NCI-H460 (cell line): ENCODE measurements at places on chromosomes 13 and 19. TPM values are rescaled to one million over a fixed set of nuclear protein-coding genes. Genes with fewer than 3 reads are reported as not detected.
A peak's percentile ranks its signal among the peaks of the same experiment; 100 is the strongest.

DNA sequence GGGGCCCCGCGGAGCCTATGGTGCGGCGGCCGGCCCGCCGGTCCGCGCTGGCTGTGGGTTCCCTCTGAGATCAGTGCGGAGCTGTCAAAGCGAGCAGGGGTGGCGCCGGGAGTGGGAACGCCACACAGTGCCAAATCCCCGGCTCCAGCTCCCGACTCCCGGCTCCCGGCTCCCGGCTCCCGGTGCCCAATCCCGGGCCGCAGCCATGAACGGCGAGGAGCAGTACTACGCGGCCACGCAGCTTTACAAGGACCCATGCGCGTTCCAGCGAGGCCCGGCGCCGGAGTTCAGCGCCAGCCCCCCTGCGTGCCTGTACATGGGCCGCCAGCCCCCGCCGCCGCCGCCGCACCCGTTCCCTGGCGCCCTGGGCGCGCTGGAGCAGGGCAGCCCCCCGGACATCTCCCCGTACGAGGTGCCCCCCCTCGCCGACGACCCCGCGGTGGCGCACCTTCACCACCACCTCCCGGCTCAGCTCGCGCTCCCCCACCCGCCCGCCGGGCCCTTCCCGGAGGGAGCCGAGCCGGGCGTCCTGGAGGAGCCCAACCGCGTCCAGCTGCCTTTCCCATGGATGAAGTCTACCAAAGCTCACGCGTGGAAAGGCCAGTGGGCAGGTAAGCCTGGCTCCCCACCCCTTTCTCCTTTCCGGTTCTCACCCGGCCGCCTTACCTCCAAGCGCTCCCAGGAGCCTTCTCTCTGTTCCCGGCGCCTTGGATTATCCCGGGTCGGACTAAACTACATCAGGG, at the start of gene PDX1:
TSS of gene PDX1 (plus strand) at position 67 of the 743 bp plus-strand sequence. CDS start at position 206, 139 bp downstream.
- peak; percentile 1 for DNase-seq

DNA sequence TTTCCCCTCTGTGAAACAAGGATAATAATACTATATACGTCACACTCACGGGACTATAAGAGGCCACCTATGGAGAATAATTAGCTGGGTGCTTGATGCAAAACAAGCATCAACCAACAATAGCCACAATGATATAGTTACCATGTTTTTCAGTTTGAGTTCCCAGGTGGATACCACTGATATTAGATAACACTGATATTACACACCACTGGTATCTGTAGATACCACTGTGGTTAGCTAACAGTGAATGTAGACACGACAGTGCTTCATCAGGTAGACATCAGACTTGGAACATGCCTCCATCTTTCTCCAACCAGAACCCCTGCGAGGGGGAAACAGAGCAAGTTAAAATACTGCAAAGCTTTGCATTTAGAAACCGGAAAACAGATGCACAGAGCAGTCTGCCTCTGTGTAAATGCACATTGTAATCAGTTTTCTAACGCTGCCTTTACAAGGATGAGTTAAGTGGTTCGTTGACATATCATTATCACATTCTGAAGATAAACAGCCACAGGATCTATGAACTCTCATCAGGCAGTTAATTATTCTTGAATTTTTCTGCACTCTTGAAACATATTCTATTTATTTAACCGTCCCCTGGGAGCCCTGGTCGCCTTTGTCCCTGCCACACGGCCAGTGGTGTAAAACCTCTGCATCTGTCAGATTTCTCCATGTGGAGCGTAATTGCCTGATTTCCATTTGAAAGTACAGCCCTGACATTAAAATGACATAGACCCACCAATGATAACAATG, 80.7 kb downstream of the RNASEH2B start:
- DNase-seq: no peak

DNA sequence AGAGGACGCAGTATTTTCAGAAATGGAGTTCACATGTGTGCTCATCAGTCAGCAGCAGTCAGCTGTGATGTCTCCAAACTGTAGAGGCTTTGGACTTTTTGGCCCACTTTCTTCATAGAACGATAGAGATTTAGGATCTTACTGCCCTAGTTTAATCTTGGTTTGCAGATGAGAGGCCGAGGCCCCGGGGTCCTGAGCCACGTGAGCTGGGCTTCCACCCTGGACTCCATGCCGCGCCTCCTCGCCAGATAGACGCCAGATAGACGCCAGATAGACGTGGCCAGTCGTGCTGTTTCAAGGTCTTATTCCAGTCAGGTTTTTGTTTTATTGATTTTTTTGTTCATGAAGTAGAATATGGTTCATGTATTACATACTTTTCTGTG, 11.7 kb upstream of the MCF2L start:
- no peak for DNase-seq

GRCh38 chr13:114000151-114001040, 26.5 kb upstream of the C13orf46 start:
- no peak for DNase-seq

GRCh38 chr19:13843104-13843921, 33.6 kb upstream of the NANOS3 start:
- DNase-seq: peak; percentile 64

DNA sequence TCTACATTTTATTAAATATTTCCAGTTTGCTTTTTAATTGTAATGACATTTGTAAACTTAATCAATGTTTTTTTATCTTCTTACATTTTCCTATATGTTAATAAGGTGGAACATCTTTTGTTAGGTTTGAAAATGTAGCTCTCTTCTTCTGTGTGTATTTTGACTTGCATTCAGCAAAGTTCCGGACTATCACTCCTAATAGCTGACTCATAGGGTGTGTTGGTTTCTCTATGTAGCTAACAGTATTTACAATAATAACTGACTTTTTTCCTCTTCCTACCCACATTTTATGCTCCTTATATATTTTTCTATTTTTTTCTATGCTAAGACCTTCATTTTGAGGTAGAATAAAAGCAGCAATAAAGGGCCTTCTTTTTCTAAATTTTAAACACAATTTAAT, 28.1 kb downstream of the MYO16 start:
- DNase-seq: no peak

DNA sequence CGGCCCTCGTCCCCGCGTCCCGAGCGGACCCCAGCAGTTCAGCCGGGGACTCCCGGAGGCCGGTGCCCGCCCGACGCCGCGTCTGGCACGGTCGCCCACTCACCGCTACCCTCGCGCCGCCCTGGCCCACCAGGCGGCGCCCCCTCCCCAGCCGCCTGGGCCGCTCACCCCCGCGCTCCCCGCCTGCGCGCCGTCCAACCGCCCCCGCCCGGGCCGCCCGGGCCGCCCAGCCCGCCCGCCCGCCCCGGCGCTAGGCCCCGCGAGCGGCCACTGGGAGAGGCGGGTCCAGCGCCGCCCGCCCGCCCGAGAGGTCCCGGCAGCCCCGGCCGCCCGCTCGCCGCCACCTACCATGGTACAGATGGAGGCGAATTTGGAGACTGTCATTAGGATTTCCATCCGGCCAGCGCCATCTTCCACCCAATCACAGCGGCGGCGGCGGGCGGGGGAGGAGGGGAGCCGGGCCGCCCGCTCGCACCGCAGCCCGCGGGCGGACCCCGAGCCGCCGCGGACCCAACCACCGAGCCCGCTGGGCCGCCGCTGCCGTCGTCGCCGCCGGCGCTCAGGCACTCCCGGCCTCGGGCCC, at the start of gene USP12:
TSS of gene USP12 (minus strand) at position 568 of the 583 bp plus-strand sequence. CDS start at position 396, 172 bp downstream.
- no peak for DNase-seq

DNA sequence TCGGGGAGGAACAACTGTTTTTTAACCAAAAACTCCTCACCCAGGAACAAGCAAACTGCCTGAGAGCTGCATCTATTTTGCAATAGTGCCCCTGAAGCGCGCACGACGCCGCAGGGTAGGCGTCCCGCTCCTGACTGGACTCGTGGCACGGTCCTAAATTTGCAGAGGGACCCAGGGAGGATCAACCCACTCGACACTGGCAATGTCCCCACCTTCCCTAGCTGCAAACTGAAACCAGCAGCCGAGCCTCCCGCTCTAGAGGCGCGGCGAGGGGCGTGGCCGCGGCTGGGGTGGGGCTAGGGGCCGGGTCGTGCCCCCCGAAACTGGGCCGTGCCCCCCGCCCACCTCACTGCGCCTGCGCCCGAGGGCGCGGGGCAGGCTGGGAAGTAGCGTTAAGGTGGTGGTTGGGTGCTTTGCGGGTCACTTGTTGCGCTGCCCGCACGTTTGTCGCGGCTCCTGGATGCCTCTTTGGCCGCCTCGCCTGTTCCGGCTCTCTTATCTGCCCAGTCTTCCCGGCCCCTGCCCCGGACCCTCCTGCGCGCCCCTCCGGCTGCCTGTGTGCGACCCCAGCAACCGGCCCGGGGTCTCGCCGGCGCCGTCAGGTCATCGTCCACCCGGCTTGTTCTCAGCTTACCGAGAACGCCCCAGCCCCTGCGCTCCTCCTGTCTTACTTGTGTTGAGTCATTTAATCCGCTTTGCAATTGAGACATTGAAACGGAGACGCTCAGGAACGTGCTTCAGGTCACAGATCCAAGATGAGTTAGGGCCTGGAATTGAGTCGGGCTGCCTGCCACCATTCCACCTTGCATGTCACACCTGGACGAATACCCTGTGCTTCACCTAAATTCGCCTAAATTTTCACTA, 37.9 kb upstream of the LSM14A start:
- DNase-seq: peak; percentile 59

- DNase-seq: no peak
These were observed 32.8 kb upstream of the NDUFS7 start for GRCh38 chr19:1350867-1351266.

DNA sequence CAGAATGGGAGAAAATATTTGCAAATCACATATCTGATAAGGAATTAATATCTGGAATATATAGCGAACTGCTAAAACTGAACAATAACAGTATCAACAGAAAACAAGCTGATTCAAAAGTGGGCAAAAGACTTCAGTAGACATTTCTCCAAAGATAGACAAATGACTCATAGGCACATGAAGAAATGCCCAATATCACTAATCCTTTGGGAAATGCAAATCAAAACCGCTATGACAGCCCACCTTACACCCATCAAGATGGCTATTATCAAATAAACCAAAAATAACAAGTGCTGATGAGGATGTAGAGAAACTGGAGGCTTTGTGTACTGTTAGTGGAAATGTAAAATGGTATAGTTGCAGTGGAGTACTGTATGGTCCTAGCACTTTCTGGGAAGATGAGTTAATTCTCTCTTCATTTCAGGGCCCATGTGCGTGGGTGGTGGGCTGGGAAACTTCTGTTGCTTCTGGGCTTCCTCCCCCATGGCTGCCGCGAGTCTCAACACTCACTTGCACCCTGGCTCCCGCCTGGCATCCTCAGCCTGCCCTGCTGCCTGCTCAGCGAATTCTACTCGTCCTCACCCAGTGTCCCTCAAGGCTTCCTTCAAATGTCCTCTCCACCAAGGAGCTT, 12.4 kb upstream of the GJA3 start:
- no peak for DNase-seq

DNA sequence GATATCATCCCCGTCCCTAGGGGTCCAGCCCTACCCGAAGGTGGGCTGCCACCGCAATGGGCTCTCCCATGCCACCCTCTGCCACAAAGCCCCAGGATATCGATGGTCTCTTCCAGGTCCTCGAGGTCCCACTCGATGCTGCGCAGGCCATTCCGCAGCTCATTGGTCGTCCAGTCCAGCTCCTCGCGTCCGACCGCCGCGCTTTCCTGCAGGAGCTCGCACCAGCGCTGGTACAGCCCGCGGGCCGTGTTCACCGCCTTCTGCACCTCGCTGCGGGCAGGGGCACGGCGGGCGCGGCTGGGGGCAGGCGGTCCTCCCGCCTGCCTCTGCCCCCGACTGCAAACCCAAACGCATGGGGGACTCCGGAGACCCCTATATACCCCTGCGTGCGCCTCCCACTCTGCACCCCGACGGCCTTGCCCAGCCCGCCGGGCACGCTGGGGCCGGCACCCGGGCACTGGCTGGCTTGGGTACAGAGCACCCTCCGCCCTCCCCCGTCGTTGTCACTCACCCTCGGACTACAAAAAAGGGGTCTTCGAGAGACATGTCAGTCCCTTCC, 468 bp downstream of the STX10 start:
- DNase-seq: no peak

DNA sequence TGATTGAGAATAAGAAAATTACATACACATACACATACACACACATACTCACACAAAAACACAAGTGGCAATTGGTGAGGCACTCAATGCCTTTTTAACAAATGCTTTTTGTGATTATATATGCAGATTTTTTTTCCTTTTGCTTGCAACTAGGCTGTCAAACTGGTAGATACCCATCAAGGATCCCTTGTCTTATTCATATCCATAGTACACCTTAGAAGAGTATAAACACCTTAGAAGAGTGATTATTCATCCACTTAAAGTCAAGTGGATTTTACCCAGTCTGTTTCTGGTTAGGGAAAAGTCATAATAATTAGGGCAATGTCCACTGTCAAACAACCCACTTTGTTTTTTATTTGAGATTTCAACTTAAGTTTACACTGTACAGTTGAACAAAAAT, 1773.4 kb upstream of the MIR17HG start:
- DNase-seq: no peak

- no peak for DNase-seq
These were observed 13.1 kb downstream of the ERICH6B start for GRCh38 chr13:45602183-45603170.

DNA sequence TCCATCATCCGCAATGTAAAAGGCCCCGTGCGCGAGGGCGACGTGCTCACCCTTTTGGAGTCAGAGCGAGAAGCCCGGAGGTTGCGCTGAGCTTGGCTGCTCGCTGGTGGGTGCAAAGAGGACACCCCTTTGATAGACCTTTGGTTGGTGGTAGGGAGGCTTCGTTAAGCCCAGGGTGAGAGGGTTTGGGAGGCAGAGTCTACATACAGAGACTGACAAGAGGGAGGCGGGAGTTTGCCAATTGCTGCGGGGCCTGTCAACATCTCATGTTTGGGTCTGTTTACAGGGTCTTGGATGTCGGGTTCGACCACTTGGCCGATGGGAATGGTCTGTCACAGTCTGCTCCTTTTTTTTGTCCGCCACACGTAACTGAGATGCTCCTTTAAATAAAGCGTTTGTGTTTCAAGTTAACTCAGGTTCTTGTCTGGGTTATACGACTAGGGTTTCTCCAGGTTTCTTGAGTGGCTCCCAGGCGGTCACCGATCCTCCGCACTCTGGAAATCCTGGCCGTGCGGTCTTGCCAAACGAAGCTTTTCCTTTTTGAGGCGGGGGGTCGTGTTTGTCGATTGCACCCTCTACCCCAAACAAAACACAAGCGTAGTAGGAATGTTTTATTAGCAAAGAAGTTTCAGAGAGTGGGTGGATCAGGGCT, 816 bp downstream of the RPS28 start:
- no peak for DNase-seq

GRCh38 chr19:58544591-58545285, 874 bp downstream of the TRIM28 start:
- DNase-seq: peak; percentile 28

- DNase-seq: no peak
These were observed 3.7 kb downstream of the TEX29 start for GRCh38 chr13:111323950-111324651.

DNA sequence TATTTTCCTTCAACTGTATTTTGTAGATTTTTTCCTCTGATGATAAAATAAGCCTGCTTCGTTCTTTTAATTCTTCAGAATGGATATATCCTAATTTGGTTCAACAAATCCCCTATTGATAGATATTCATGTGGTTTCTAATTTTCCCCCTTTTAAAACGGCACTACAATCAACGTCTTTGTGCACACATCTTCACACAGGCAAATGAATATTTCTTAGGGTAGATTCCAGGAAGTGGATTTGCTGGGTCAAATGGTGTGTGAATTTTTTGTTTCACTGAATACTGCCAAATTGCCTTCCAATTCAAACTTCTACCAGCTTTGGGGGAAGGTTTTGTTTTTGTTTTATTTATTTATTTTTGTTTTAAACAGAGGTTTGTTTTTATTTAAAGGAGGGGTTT, 287.2 kb downstream of the FOXO1 start:
- no peak for DNase-seq

ANGPTL8 gene
- total RNA-seq: not detected in 2 replicates

CGB3 gene
- not detected in 2 replicates for total RNA-seq

GMIP gene
- total RNA-seq: 2.2 and 4.4 TPM in 2 replicates

RRAS gene
- 17.2 and 19.6 TPM in 2 replicates for total RNA-seq

AMER2 gene
- not detected in 2 replicates for total RNA-seq

PLK5 gene
- total RNA-seq: 0.05 TPM in 1 of 2 replicates, not detected in the other

CEACAM3 gene
- total RNA-seq: not detected in 2 replicates

CELF5 gene
- total RNA-seq: not detected in 2 replicates
